ENCODE measurements at places on chromosomes 2 and 18. TPM values are rescaled to one million over a fixed set of nuclear protein-coding genes. Genes with fewer than 3 reads are reported as not detected.

Gene ANXA4
- total RNA-seq: 117 TPM

- DNase-seq: no peak
Observed at GRCh38 chr2:237530472-237531433, 35.6 kb upstream of the PRLH start.

DNA sequence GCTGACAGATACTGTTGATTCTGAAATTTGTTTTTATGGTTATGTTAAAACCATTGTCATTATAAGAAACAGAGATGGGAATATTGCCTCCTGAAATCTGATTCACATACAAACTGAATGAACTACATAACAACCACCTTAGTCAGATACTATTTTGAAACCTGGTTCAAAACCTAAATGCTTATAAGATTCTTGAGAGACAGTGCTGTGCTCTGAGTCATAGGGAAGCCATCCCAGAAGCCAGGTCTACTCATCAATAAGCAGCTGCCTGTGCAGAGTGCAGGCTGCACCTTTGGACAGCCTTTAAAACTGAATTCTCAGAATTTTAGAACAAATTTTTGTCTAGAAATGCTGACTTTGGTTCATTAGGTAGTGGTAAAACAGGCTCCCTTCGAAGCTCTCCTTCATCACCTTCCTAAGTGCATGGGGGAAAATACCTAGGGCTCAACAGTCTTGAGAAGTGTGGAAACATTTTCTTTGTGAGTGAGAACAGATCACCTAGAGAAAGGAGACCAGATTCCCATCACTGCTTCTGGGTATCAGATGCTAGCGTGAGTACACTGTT, at the start of gene SERPINB7:
TSS of gene SERPINB7 (plus strand) at position 253 of the 565 bp plus-strand sequence. CDS start 6,955 bp downstream, outside the sequence.
- no peak for DNase-seq

DNA sequence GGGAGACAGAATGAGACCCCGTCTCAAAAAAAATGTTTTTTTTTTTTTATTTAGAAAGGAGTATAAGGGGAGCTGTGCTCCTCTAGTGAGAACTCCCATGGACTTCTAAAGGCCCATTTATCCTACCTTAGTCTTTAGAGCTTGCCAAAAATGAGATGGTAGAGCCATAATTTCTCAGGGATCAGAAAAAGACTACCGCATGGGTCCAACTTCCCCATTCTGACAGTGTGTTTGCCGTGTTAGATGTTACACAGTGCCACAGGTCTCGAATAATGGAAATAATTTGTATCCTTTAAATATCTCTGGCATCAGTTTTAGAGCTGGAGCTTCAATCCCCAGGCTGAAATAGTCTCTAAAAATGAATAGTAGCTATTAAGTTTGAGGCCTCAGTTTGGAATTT, 6.0 kb upstream of the SLC39A10 start:
- no peak for DNase-seq

Data from sciatic nerve (tissue), 2 donors.